ENCODE measurements at places on chromosomes 2 and 18. TPM values are rescaled to one million over a fixed set of nuclear protein-coding genes. Genes with fewer than 3 reads are reported as not detected.

The INPP1 gene
- total RNA-seq, result 16.2 TPM

The DLX2 gene
- total RNA-seq, result not detected

The GMPPA gene
- total RNA-seq, result 27.6 TPM

GRCh38 chr2:183522489-183523266, 398.4 kb downstream of the NUP35 start:
- no peak for DNase-seq

DNA sequence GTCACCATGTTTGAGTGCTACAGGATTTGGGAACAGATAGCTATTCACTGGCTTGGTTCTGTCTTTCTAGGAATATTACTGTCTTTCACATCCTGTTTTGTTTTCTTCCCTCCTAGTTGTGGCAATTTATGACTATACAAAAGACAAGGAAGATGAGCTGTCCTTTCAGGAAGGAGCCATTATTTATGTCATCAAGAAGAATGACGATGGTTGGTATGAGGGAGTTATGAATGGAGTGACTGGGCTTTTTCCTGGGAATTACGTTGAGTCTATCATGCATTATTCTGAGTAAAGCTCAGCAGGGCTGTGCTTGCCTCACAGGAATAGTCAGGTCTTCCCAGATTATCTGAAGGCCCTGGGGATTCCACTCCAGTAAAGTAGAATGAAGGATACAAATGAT, 98.9 kb downstream of the ABI2 start:
- DNase-seq, result no peak
